ENCODE measurements at places on chromosomes 6 and 20. TPM values are rescaled to one million over a fixed set of nuclear protein-coding genes. Genes with fewer than 3 reads are reported as not detected.

C20orf204 gene
- 3.7 TPM for total RNA-seq

DEFB115 gene
- not detected for total RNA-seq

RAET1E gene
- not detected for total RNA-seq

PGBD1 gene
- 17.8 TPM for total RNA-seq

PSORS1C2 gene
- total RNA-seq = not detected

TAAR2 gene
- not detected for total RNA-seq

EPB41L1 gene
- total RNA-seq = 133 TPM

ZC2HC1B gene
- total RNA-seq = not detected

ZNF322 gene
- 32.8 TPM for total RNA-seq

PLA2G7 gene
- total RNA-seq = 4.6 TPM

STAU1 gene
- total RNA-seq = 56.5 TPM

SLC22A7 gene
- 0.23 TPM for total RNA-seq

PACSIN1 gene
- 13.6 TPM for total RNA-seq

TRIM40 gene
- total RNA-seq = not detected

CLPSL1 gene
- total RNA-seq = not detected

DOK5 gene
- 26.8 TPM for total RNA-seq

HLA-DRB1 gene
- total RNA-seq = 9.9 TPM

CFAP61 gene
- 8.8 TPM for total RNA-seq

SNHG17 gene
- total RNA-seq = 6.9 TPM

COL9A3 gene
- total RNA-seq = 7.8 TPM

TSHZ2 gene
- total RNA-seq = 22.1 TPM

PRR18 gene
- 2.5 TPM for total RNA-seq

DEFB124 gene
- not detected for total RNA-seq

FAM83C gene
- total RNA-seq = not detected

MEI4 gene
- 2.1 TPM for total RNA-seq

CCM2L gene
- total RNA-seq = 3.7 TPM

NKAPL gene
- 4.6 TPM for total RNA-seq

TREM2 gene
- total RNA-seq = 8.5 TPM

LINC00237 gene
- total RNA-seq = 10.8 TPM

Measured in diencephalon (tissue), 1 donor.